ENCODE measurements at places on chromosomes 2 and 18. TPM values are rescaled to one million over a fixed set of nuclear protein-coding genes. Genes with fewer than 3 reads are reported as not detected.

The RNU2-63P gene
- polyA plus RNA-seq = not detected

The FEV gene
- polyA plus RNA-seq = 0.14 TPM

The PNPT1 gene
- 32.5 TPM for polyA plus RNA-seq

The PLEKHA3 gene
- polyA plus RNA-seq = 22.0 TPM

The ANKRD30BL gene
- 4.6 TPM for polyA plus RNA-seq

The MRO gene
- 3.5 TPM for polyA plus RNA-seq

The USP14 gene
- polyA plus RNA-seq = 64.7 TPM

The BUB1 gene
- 12.0 TPM for polyA plus RNA-seq

The NEU2 gene
- not detected for polyA plus RNA-seq

The CTAGE1 gene
- not detected for polyA plus RNA-seq

The DLX1 gene
- polyA plus RNA-seq = 0.14 TPM

The HES6 gene
- 110 TPM for polyA plus RNA-seq

The CCBE1 gene
- 2.7 TPM for polyA plus RNA-seq

The HJURP gene
- 11.4 TPM for polyA plus RNA-seq

The CMPK2 gene
- polyA plus RNA-seq = 6.6 TPM

The PMAIP1 gene
- polyA plus RNA-seq = 1.1 TPM

The SATB2 gene
- polyA plus RNA-seq = 5.5 TPM

Data from spinal cord (tissue), 10 donors.